T-helper 9 cell (primary cell): ENCODE measurements at places on chromosomes 11 and 22.

GRCh38 chr11:92224407-92225124, at the start of gene FAT3:
Gene FAT3, plus strand, starts transcription at chr11:92224818. Its CDS starts 127,295 bp downstream, at chr11:92352113.
- DNase-seq: no peak

DNA sequence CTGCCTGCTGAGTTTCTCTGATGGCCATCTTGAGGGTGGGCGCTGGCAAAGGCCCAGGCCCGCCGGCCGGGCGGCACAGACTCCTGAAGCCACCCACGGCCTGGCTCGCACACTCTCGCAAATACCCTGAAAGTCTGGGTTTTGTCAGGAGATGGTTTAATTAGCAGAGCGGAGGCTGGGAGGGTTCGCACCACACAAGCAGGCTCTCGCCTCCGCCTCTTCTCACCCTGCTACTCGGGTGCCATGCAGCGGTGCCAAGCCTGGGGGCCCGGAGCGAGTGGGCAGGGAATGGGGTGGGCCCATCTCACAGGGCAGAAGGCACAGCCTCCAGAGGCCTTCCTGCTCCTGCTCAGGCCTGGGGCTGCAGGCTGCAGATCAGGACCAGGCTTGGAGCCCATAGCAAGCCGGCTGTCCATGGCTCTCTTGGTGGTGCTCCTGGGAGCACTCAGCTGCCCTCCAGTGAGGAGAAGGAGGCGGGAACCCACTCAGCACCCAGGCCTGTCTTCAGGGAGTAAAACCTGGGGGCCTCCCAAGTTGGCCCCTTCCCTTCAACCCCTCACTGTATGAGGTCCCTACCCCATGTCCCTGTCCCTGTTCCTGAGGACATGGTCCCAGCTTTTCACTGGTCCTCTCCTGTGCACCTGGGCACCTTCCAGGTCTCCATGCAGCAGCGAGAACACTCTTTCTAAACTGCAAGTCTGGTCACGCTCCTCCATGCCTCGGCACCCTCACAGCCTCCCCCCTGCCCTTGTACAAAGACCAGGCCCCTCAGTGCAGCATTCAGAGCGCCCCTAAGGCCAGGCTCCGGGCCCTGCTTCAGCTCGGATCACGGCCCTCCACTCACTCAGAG, 62.0 kb downstream of the FLRT1 start:
- DNase-seq: no peak

- DNase-seq: no peak
Observed at GRCh38 chr11:10938231-10938630, 80.4 kb upstream of the ZBED5 start.

DNA sequence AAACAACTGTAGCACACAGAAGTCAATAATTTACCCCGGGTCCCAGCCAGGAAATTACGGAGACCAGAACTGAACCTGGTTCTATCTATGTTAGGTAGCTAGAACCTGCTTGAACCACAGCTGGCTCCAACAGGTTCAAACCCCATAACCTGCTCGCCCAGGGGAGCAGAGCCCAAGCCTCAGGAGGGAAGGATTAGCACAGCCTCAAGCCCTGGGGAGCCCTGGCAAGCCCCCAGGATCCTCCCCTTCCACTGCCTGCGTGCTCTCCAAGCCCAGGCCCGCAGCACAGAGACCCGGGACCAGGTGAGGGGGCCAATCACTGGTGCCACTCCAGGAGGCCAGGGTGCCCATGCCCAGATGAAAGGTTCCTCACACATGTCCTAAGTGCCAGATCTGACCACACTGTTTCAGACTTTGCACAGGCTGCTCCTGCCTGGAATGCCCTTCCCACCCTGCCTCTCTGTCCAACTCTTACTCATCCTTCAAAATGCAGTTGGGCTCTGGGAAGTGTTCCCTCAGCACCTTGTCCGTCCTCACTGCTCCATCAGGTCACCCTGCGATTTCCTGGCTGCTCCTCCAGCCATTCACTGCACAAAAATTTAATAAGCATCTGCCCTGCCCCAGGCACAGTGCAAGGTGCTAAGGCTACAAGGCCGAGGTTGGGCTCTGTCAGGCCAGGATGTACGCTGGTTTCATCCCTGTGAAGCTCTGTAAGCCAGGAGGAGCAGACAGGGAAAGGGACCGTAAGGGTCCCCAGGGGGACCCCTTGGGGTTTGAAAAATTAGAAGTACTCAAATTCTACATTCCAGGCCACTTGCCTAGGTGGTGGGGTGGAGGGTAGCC, 32.2 kb downstream of the ARRB1 start:
- DNase-seq: no peak

- no peak for DNase-seq
Observed at GRCh38 chr11:111441443-111441842, 62.4 kb upstream of the POU2AF1 start.

DNA sequence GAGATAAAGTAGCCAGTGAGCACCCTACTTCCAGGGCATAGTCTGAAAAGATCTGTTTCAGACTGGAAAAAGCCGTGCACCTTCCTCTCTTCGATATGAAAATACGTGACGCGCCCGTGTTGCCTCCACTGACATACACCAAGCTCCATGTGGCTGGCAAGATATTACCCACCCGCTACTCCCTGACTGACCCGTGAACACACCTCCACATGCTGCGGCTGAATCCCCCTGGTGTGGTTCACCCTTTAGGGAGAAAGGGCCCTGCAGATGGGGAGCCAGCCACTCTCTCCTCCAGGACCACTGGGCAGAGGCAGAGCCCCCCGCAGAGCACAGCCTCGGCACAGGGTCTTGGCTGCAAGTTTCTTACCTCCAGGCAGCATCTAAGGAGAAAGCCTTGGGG, 245.0 kb downstream of the BRD1 start:
- DNase-seq: no peak

DNA sequence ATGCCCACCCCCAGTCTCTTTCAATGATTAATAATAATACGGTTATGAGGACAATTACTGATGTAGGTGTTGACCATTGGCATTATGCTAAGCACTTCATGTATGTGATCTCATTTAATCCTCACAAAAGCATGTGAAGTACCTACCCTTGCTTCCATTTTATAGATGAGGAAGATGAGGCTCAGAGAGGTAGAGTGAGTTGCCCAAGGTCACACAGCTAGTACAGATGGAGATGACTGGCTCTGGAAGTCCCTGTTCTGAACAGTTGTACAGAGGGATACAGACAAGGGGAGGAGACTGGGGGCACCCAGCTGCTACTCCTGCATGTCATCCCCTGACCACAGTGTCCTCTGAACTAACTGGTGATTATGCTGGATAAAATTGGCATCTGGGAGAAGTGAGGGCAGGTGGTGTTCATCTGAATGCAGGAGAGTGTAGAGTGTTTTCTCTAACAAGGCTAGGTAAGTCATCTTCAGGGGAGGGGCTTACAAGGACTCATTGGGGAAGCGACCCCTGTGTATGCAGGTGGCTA, 43.2 kb downstream of the KIAA1671 start:
- DNase-seq: no peak

- DNase-seq: no peak
Observed at GRCh38 chr11:71076525-71077304, 175.7 kb downstream of the SHANK2 start.

- DNase-seq: no peak
Observed at GRCh38 chr11:134333312-134333711, 1.5 kb downstream of the GLB1L2 start.

GRCh38 chr22:40635043-40635939, 1.2 kb downstream of the MRTFA start:
- no peak for DNase-seq

DNA sequence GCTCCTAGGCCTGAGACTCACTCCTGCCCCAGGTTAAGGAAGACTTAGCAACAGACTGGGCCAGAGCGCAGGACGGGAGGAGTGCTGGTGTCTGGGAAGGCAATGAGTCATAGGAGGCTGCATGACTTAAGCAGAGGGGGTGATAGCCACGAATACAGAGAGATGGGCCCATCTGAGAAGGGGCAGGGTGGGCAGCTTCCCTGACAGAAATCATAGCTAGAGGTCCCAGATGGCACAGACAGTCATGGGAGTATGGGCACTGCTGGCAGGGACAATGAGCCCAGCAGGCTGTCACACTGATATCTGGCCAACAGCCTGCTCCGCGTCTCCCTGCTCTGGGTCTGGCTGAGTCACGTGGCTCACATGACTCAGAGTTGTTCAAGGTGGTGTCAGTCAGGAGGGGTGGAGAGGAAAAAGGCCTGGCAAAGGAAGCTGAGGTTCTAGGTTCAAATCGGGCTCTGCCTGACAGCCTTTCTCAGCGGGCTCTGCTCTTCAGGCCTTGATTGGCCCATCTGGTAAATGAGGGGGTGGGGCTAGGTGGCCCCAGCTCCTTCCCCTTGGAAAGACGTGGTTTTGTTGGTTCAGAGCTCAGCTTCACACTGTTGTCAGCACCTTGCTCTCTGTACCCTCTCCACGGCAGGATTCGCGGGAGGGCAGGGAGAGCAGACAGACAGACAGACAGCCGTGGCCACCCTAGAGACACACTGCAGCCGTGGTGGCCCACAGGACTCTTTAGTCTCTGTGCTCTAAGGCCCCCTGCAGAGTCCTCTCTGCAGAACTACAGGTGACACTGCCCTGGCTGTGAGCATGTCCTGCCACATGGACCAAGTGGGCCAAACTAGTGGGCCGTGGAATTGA, 47.8 kb downstream of the DBX1 start:
- no peak for DNase-seq

GRCh38 chr11:2298131-2298794, 3.5 kb downstream of the C11orf21 start:
- DNase-seq: no peak

- DNase-seq: no peak
Observed at GRCh38 chr11:45752106-45752505, 52.8 kb upstream of the SLC35C1 start.

DNA sequence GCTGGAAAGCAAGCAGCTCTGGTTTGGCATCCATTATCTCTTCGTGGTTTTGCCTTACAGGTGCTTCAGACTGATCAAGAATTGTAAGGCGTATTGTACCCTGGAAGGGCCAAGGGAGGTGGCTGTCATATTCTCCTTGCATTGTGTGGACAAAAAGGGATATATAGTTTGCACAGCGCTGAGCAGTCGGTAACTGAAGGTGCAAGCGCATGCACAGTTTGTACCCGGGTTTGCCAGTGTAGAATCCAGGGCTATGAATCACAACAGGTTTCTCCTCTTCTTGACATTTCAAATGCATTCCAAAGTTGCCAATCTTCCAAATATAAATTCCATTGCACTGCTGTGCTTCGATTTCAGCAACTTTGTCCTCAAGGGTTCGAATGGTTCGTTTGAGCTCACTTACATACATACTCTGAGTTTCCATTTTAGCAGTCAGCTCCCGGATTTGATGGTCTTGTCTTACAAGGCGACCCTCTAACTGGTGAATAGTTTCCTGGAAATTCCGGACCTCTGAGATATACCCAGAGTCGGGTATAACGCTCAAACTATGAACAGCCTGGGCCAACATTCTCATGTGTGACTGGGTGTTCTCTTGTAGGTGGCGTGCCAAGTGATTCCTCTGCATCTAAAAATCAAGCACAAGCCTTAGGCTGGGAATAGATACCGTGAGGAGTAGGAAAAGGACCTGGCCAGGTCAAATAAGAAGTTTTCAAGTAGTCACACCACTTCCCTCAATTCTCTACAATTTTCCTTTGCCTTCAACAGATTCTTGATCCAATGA, 19.9 kb downstream of the TRAF6 start:
- no peak for DNase-seq

GRCh38 chr11:104529906-104530305, 366.0 kb upstream of the PDGFD start:
- no peak for DNase-seq
